ENCODE measurements at places on chromosomes 13 and 19. TPM values are rescaled to one million over a fixed set of nuclear protein-coding genes. Genes with fewer than 3 reads are reported as not detected.

Gene ATXN8OS
- total RNA-seq, result not detected

Gene OR7E24
- total RNA-seq, result not detected

GRCh38 chr13:110484290-110485048, 77.1 kb downstream of the RAB20 start:
- DNase-seq, result no peak

- peak; percentile 50 for DNase-seq
These were observed 81.5 kb upstream of the SLC7A1 start for GRCh38 chr13:29676941-29677452.

DNA sequence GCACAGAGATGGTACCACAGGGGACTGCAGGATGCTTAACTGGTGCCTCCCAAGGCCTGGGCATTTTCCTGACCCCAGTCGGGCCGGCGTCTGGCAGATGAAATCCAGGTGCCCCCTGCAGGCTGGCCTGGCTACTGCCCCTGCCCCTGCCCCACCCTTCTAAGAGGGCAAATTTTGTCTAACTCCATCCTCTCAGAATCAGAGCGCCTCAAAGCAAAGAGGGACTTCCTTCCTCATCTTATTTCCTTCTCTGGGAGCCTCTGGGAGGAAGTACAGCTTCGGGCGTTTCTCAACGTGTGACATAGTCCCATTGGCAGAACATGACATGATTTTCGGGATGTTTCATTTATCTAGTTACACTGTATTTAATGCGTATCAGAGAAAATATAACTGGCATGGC, 2.7 kb downstream of the PRKACA start:
- no peak for DNase-seq

- no peak for DNase-seq
These were observed 56.2 kb downstream of the LACC1 start for GRCh38 chr13:43935878-43936277.

DNA sequence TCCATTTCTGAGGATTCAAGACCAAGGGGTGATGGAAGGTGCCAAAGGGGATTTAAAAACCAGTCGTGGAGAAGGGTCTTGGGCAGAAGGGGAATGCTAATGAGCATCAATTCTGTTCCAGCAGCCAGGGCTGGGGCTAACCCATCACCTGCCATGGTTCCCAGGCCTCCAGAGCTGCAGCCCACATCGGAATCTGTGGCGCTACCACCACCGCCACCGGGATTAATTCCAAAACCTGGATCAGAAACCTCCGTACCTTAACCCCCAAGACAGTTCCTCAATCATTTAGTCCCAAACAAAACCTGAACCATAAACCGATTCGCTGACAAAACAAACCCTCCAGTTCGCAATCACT, 583 bp downstream of the ZNF615 start:
- DNase-seq, result no peak

GRCh38 chr19:19493841-19494546, 21.4 kb downstream of the TSSK6 start:
- no peak for DNase-seq
